ENCODE measurements at places on chromosomes 7 and 10. TPM values are rescaled to one million over a fixed set of nuclear protein-coding genes. Genes with fewer than 3 reads are reported as not detected.

DNA sequence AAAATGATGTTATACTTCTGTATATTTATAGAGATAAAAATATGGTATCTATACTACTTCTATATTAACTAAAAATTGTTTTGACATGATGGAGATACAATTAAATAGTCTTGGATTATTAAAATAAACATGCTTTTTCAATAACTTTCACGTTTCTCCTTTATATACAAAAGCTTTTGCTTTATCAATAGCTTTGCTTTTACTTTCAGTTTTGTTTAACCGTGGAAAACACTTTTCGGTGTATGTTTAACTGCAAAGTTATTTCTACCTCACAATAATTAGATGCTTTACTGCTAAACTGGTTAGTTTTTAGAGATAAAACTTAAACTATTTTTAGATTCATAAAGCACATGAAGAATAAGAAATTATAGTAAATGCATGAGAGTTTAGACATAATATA is 432.1 kb upstream of the PCDH15 start:
- DNase-seq = no peak

- DNase-seq = no peak
These were observed 42.7 kb downstream of the CAMK2B start for GRCh38 chr7:44282601-44283171.

- DNase-seq = no peak
These were observed 494.1 kb upstream of the SEMA3A start for GRCh38 chr7:84688671-84689070.

GRCh38 chr10:30045961-30046360 is 13.4 kb downstream of the JCAD start:
- no peak for DNase-seq

- DNase-seq = no peak
These were observed 538 bp downstream of the TFAM start for GRCh38 chr10:58385784-58386112.

- DNase-seq = peak; percentile 48
These were observed 56.7 kb downstream of the JCAD start for GRCh38 chr10:30002426-30003266.

- no peak for DNase-seq
These were observed 107.9 kb downstream of the CYTH3 start for GRCh38 chr7:6164491-6164890.

- DNase-seq = no peak
These were observed 31.9 kb upstream of the SGCE start for GRCh38 chr7:94687810-94688209.

DNA sequence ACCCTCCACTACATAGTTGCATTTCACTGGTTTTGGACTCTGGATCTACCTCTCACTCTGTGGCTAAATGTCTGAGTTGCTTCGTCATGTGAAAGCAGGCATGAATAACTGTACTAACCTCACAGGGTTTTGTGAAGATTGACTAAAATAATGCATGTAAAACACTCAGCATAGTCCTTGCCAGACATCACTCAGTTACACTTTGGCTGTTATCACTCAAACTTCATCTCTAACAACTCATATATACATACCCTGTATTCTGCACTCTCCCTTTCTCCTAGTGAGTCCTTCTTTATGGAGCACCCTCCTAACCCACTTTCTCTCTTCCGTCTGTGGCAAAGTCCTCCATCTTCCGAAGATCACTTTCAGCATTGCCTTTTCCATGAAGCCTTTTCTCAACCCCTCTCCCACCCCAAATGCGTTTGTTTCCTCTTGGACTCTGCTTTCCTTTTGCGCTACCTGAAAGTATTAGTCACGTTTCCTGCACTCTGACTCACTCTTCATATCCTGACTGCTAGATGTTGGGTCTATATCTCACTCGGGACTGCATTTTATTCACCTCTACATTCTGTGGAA is 72.6 kb downstream of the OSBPL3 start:
- peak; percentile 86 for DNase-seq

- peak; percentile 91 for DNase-seq
These were observed 56.8 kb upstream of the SVIL start for GRCh38 chr10:29691564-29692072.

DNA sequence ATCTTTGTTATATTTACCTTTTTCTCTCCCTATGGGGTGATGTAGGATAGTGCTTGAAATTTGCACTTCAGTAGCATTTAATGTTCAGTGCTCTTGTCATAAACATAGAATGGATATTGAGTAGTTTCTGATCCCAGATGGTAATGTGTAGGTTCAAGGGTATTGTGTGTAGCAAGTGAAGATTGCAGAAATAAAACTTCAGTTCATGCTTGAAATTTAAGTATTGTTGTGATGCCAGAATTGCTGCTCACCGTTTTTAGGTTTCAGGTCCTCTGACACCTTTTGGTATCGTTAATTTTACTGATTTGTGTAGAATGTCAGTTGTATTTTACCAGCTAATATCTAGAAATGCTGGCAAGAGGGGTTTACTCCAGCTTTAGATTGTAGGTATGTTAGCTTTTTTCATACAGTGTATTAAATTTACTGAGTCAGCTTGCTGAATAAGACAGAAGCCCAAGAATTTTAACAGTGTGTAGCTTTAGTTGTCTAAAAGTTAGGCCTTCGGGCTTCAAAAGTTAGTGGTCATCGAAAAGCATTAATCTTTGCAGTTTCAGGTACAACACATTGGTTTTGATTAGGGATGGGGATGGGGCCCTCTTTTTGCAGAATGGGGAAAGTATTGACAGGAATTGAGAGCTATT is 1.9 kb downstream of the PTEN start:
- no peak for DNase-seq

GRCh38 chr7:150732786-150733481 is 4.3 kb upstream of the GIMAP5 start:
- no peak for DNase-seq

- no peak for DNase-seq
These were observed 5.8 kb downstream of the ADO start for GRCh38 chr10:62810156-62810902.

- no peak for DNase-seq
These were observed 363.0 kb downstream of the LRRTM3 start for GRCh38 chr10:67288688-67289410.

DNA sequence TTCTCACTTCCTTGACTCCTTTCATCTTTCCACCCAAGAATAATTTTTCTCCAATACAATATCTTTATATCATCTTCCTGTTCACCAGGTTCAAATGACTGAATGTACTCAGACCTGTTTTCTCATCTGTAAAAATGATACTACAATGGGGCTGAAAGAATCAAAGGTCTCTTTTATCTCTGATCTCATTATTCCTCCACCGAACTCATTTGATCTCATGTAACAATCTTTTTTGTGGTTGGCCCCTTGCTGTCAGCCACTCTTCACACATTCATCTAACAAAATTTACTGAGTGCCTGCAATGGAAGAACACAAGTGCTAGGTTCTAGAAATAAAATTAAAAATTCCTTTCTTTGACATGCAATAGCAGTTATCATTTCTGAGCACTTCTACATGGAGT is 65.0 kb downstream of the GRM8 start:
- no peak for DNase-seq

- DNase-seq = no peak
These were observed 1.8 kb upstream of the INTS1 start for GRCh38 chr7:1505731-1506550.

GRCh38 chr10:96625173-96625572 is 38.4 kb upstream of the TM9SF3 start:
- DNase-seq = no peak

DNA sequence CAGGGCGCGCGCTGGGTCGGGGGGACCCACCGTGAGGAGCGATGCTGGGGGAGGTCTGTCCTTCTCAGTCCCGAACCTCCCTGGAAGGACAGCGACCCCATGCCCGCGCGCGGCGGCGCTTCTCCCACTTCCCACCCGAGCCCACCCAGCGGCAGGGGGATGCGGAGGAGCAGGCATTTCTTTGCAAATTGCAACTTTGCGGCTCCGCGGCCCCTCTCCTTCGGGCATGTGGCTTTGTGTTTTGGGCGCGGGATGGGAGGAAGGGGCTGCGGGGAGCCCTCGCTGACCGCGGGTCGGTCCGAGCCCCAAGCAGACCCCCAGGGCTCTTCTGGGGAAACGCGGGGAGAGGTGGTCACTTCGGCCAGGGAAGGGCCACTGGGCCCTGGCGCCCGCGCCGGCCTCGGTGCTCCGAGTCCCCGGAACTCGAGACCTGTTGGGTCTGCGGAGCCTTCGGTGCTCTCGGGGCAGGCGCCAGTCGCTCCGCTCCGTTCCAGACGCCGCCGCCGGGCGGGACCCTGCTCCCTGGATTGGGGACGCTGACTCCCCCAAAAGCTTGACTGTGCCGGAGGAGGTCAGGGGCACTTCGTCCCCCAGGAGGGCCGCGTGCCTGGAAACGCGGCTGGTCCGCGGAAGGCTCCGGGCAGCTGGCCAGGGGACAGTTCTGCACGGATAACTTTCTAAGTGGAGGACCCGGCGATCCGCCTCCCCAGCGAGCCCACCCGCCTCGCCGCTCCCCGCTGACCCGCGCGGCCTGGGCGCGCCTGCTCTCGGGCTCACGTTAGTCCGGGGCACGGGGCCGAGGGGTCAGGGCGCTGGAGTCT is 164.2 kb upstream of the DPP6 start:
- DNase-seq = no peak

DNA sequence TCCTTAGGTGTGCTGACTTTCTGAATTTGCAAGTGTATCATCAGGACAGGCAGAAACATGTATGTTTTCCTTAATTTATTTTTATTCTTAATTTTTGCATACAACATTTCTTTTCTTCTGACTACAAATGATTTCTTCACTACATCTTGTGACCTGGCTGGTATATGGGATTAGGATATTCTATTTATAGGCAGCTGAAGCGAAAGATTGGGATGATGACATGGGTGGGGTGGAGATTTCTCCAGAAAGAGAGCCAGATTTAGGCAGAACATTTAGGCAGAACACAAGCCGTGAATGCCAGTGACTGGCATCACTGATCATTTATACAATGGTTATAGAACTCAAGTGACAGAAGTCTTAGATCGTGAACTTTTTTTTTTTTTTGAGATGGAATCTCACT is 256.7 kb downstream of the KLF6 start:
- DNase-seq = peak; percentile 50

- DNase-seq = peak; percentile 19
These were observed 25.2 kb downstream of the GRID1 start for GRCh38 chr10:86341361-86341811.

GRCh38 chr7:17624379-17624778 is 315.9 kb downstream of the SNX13 start:
- no peak for DNase-seq

DNA sequence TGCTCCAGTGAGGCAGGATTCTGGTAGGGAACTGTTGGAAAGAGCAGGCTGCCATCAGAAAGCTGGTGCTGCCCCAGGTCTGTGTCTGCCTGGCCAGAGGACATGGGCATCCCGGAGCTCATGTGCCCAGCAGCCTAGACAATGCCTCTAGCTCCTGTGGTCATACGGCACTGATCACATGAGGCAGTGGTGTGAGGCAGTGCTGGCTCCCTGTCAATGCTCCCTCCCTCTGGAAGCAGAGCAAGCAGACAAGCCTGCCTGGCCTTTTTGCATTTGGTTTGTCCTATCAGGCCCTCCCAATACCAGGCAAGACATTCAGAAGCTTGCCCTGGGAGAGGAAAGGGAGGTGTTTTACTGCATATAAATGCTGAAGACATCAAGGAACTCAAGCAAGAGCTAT is 19.5 kb upstream of the MMP21 start:
- DNase-seq = no peak

DNA sequence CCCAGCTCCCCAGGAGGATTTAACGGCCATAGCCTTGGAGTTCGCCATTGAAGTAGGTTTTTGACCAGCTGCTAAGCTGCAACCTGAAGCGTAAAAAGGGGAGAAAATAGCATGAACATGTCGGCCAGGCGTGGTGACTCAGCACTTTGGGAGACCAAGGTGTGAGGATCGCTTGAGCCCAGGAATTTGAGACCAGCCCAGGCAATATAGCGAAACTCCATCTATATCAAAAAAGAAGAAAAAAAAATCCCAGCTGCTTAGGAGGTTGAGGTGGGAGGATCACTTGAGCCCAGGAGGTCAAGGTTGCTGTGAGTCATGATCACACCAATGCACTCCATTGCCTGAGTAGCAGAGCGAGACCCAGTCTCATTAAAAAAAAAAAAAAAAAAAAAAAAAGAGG is 32.2 kb upstream of the MCU start:
- no peak for DNase-seq

DNA sequence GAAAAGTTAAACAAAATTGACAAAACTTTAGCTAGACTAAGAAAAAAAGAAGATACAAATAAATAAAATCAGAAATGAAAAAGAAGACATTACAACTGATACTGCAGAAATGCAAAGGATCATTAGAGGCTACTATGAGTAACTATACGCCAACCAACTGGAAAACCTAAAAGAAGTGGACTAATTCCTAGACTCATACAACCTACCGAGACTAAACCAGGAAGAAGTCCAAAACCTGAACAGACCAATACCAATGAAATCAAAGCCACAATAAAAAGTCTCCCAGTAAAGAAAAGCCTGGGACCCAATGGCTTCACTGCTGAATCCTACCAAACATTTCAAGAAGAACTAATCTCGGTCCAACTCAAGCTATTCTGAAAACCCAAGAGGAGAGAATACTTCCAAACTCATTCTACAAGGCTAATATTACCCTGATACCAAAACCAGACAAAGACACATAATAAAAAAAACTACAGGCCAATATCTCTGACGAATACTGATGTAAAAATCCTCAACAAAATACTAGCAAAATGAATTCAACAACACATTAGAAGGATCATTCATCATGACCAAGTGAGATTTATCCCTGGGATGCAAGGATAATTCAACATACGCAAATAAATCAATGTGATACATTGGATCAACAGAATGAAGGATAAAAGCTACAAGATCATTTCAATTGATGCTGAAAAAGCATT is 20.3 kb downstream of the ELAPOR2 start:
- no peak for DNase-seq

GRCh38 chr7:31443457-31443856 is 70.4 kb upstream of the ITPRID1 start:
- DNase-seq = peak; percentile 24

The PAPSS2 gene
- 2.3 TPM for total RNA-seq

The LRRD1 gene
- not detected for total RNA-seq

The GNAI1 gene
- total RNA-seq = 48.4 TPM

The TACR2 gene
- total RNA-seq = not detected

The BICC1 gene
- total RNA-seq = 2.0 TPM

The TRIM50 gene
- total RNA-seq = not detected

The AGAP6 gene
- 7.7 TPM for total RNA-seq

The TMEM178B gene
- total RNA-seq = not detected

The SFMBT2 gene
- 1.4 TPM for total RNA-seq

The SPDYE5 gene
- not detected for total RNA-seq

The MYO1G gene
- total RNA-seq = 0.04 TPM

The ATOH7 gene
- 0.07 TPM for total RNA-seq

The AGMO gene
- not detected for total RNA-seq

The CNPY1 gene
- not detected for total RNA-seq

Measured in foreskin keratinocyte (primary cell).